Ovary (tissue), 10 donors: ENCODE measurements at places on chromosomes 13 and 19. TPM values are rescaled to one million over a fixed set of nuclear protein-coding genes. Genes with fewer than 3 reads are reported as not detected.

Gene ZNF761
- polyA plus RNA-seq, result 6.7 TPM

Gene FNDC3A
- polyA plus RNA-seq, result 25.5 TPM

Gene KLHL1
- not detected for polyA plus RNA-seq

Gene RAVER1
- polyA plus RNA-seq, result 1.3 TPM

Gene NALCN
- polyA plus RNA-seq, result 0.17 TPM

Gene ZNF559
- 25.0 TPM for polyA plus RNA-seq

Gene CDC34
- polyA plus RNA-seq, result 13.2 TPM

Gene CERS1
- polyA plus RNA-seq, result 1.7 TPM

Gene FAM216B
- polyA plus RNA-seq, result 0.52 TPM

Gene RGL3
- 2.5 TPM for polyA plus RNA-seq

Gene SSC5D
- 11.4 TPM for polyA plus RNA-seq

Gene SELENOV
- polyA plus RNA-seq, result 0.39 TPM

Gene C1QTNF9B
- 0.11 TPM for polyA plus RNA-seq

Gene DUS3L
- polyA plus RNA-seq, result 39.7 TPM

Gene ZNF776
- polyA plus RNA-seq, result 10.2 TPM

Gene CELF5
- 2.8 TPM for polyA plus RNA-seq

Gene SPTBN4
- 5.0 TPM for polyA plus RNA-seq

Gene MYPOP
- polyA plus RNA-seq, result 4.4 TPM

Gene LYPD5
- 0.27 TPM for polyA plus RNA-seq

Gene CCDC70
- not detected for polyA plus RNA-seq

Gene ZNF544
- polyA plus RNA-seq, result 16.8 TPM

Gene SOHLH2
- 0.62 TPM for polyA plus RNA-seq

Gene NKPD1
- polyA plus RNA-seq, result 0.11 TPM

Gene ZSWIM9
- polyA plus RNA-seq, result 7.5 TPM

Gene TUBB4A
- 47.1 TPM for polyA plus RNA-seq

Gene SOX1
- polyA plus RNA-seq, result not detected

Gene UBXN6
- polyA plus RNA-seq, result 19.3 TPM

Gene ATP1A3
- polyA plus RNA-seq, result 0.33 TPM

Gene TUBA3C
- polyA plus RNA-seq, result not detected

Gene GPC6
- 22.0 TPM for polyA plus RNA-seq

Gene PRTN3
- not detected for polyA plus RNA-seq

Gene POSTN
- polyA plus RNA-seq, result 120 TPM

Gene MTUS2
- polyA plus RNA-seq, result 8.3 TPM

Gene CCNE1
- 2.7 TPM for polyA plus RNA-seq

Gene ZNF223
- polyA plus RNA-seq, result 6.3 TPM

Gene ADGRE1
- polyA plus RNA-seq, result 0.05 TPM

Gene WDR88
- not detected for polyA plus RNA-seq

Gene LILRB2
- 2.6 TPM for polyA plus RNA-seq

Gene ZNF569
- polyA plus RNA-seq, result 3.9 TPM
